ENCODE measurements at places on chromosomes 4 and X. TPM values are rescaled to one million over a fixed set of nuclear protein-coding genes. Genes with fewer than 3 reads are reported as not detected.
A peak's percentile ranks its signal among the peaks of the same experiment; 100 is the strongest.

Gene IL15
- total RNA-seq, result 1.4 TPM

Gene NLGN3
- 4.6 TPM for total RNA-seq

Gene POF1B
- not detected for total RNA-seq

Gene PHOX2B
- not detected for total RNA-seq

Gene VCX3B
- not detected for total RNA-seq

Gene MAGEA11
- 0.18 TPM for total RNA-seq

Gene PITX2
- total RNA-seq, result 92.3 TPM

Gene EGFL6
- total RNA-seq, result 0.41 TPM

Gene FDCSP
- not detected for total RNA-seq

Gene PLP1
- total RNA-seq, result 60.7 TPM

Gene NXF2B
- total RNA-seq, result 0.11 TPM

Gene HSPA4L
- total RNA-seq, result 1.2 TPM

GRCh38 chr4:163672751-163673150 lies 178.3 kb downstream of the TMA16 start:
- DNase-seq, result no peak

DNA sequence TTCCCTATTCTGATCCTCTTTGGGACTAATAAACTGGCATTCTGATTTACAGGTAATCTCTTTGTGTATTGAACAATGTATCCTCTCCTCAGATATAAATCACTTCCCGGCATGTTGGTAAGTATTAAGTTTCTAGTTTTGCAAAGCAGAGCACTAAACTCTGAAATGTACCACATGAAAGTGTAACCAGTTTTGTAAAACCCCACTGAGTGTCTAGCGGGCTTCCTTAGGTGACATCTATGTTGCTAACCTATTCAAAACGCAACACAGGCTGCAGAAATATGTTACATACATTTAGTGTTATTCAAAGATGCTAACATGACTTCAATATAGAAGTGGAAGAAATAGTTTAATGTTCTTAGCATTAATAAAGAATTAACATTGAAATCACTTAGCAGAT lies 25.2 kb downstream of the DNAJB14 start:
- DNase-seq, result no peak

DNA sequence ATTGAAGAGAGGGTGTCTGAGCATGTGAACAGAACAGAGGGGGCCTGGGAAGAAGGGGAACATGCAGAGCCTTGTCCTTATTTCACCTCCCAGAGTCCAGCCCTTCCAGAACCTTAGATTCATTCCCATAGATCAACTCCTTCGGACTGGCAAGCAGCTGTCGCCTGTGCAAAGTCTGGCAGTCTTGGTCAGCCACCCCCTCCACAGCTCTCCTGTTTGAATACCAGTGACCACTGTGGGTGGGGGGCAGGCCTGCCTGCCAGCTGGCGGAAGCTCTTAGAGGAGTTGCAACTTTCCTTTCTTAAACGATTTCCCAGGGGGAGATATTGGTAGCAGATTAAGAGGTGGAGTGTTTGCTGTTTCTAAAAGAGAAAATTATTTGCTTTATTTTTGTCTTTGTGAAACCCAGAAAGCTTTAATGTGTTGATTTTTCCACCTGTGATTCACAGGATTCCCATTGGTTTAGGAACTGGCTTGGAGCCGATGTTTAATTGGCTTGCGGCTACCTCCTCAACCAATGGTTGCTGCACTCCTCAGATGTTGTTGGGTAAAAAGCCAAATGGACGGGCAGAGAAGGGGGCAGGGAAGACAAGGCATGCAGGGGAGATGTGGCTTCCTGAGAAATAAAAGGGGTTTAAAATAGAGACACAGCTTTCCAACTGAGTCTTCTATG lies 62.2 kb upstream of the PRPS1 start:
- peak; percentile 63 for DNase-seq

DNA sequence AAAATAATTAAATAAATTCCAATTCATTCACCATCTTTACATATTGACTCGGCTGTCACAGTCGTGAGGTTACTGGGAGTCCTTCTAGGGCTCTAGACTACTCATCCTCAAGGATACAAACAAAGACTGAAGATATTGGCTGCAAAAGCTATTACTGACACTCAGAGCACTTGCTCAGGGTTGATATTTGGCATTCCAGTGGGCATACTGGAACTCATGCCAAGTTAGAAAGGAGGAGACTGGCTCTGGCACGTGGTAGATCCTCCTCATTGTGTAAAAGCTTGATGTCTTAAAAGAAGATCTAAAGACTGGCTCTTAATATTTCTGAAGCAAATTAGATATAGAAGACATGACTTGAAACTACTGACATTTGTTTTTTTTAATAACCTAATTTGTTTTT lies 172.7 kb downstream of the GPM6A start:
- DNase-seq, result no peak

DNA sequence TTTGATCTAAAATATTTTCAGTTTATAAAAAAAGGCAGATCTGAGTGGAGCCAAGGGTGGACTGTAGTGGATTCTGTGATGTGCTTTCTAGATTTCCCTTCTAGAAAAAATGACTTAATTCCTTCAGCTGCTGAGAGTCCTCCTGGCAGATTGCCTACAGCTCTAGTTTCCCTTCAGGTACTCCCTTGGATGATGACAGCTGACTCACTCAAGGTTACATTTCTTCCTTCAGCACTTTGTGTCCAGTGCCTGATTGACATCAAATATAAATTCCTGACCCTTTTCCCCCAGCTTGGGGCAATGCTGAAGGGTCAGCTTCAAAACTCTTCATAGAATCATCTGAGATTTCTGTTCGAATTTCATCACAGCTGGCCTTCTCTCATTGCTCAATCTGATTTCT lies 161.7 kb downstream of the EMCN start:
- no peak for DNase-seq

DNA sequence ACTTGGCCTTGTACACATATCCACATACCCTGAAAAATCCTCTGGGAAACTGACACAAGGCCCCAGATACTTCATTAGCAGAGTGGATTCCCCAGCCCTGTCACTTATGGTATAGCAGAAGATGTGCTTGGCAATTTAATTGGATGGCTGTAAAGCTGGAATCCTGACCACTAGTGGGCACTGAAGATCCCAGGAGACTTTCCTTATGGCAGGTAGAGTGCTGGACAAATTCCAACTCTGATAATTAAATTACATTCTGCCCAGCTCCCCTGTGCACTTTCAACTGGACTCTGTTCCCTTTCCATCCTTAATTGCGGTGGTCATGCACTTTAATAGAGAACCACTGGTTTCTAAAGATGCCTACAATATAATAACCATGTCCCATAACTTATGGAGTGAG lies 119.8 kb downstream of the DCK start:
- peak; percentile 49 for DNase-seq

GRCh38 chrX:69323786-69324720 lies 158.8 kb upstream of the PJA1 start:
- DNase-seq, result peak; percentile 10

GRCh38 chr4:57051095-57051494 lies 59.1 kb downstream of the IGFBP7 start:
- no peak for DNase-seq

- no peak for DNase-seq
Observed at GRCh38 chr4:155811083-155811482, 52.3 kb downstream of the GUCY1B1 start.

- DNase-seq, result peak; percentile 51
Observed at GRCh38 chr4:7546152-7546808, 111.5 kb upstream of the PSAPL1 start.

DNA sequence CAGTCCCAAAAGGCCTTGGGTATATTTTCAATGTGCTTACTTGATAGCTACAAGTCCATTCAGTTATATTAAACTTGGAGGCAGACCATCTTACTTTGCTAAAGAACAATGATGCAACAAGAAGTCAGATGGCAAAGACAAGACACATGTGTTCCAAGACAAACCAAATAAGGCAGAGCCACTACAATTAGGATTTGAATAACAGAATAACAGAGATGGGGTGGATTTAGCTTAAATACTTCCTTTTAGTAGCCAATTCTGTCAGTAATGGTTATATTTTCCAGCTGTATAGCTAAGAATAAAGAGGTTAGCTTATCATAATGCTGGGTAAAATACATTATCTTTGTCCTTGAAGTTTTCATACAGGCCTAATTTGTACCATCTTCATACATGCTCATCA lies 37.7 kb upstream of the FRAS1 start:
- DNase-seq, result no peak

- DNase-seq, result no peak
Observed at GRCh38 chr4:54082168-54082567, 17.8 kb upstream of the CHIC2 start.

- no peak for DNase-seq
Observed at GRCh38 chr4:37793562-37793961, 32.9 kb upstream of the PGM2 start.

GRCh38 chrX:48505481-48505880 lies 3.3 kb upstream of the PORCN start:
- no peak for DNase-seq

DNA sequence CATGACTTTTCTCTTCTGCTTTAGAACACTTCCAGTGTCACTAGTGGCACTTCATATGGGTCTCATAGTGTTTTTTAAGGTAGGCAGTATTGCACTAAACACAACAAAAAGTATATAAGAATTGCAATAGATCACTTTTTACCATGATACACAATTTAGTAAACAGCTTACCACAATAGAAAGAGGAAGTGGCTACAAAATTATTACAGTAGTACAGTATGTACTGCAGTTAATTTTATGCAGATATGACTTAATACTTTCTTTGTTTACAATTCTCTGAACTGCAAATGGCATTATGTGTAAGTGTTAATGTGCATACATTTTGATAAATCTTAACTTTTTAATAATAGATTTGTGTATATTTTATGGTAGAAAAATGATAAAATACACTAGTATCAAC lies 157.3 kb downstream of the RRAGB start:
- no peak for DNase-seq
